ENCODE measurements at places on chromosomes 2 and 18.

DNA sequence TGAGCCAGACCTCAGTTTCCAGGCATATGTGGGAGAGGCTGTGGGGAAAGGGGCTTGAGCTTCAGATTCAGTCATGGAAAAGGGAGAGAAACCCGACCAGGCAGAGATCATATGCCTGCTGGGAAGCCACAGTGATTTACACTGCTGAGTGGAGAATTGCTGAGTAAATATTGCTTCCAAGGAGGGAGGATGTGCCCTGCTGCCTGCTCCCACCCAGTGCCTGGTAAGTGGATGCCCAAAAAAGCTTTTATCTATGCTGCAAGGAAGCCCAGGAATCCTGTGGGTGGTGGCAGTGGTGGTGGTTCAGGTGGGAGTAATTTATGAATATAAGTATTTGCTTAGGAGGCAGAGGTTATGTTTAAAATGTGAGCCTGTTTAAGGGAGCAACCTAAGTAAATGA, 39.5 kb downstream of the INO80C start:
- DNase-seq: peak; percentile 98

- DNase-seq: peak; percentile 19
Measured at GRCh38 chr2:217468042-217468830, 534.6 kb downstream of the TNS1 start.

DNA sequence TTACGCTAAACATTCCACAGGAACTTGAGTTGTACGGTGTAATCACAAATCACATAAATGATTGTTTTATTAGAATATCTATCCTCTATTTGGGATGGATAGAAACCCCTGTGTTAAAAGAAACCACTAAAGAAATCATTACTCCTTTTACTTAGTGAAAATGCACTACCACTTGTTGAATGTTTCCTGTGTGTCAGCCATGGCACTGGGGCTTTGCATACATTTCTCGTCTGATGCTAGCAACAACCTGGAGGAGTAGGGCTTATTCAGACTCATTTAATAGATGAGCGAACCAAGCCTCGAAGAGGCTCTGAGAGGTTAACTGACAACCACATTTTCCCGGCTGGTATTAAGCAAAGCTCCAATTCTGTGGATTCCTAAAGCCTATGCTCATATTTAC, 60.5 kb upstream of the PELI1 start:
- DNase-seq: no peak

- DNase-seq: peak; percentile 91
Measured at GRCh38 chr2:190791347-190791975, 89.2 kb upstream of the GLS start.

DNA sequence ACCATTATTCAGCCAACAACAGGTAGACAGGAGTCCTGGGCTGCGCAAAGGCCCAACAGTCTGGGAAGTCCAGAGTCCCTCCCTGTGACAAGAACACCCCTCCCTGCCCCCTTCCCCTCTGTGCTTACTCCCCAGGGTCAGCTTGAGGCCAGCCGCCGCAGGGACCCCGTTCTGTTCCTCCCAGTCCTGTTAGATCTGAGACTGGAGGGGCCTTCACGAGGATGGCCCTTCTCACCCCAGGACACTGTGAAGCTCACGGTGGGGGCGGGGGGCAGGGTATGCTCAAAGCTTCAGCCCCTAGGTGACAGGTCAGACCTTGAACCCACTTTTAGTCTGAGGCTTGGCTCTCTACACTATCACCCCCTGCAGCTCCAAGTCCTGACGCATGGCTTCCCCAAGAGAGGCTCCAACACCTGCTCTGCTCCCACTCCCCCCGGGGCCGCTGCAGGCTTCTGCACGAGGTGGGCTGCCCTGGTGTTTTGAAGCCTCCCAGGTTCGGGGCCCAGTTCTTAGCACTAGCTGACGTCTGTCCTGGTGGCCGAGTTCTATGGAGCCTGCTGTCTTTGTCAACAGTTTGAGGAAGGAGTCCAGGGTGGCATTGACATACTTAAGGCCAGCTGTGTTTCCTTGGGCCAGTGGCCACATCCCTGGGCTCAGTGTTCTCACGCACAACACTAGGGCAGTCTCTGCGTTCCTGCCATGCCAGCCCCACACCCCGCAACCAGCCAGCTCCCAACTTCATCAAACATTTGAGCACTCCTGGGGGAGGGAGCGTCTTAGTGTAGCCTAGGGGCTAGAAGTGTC, 37.2 kb upstream of the HPCAL1 start:
- no peak for DNase-seq

GRCh38 chr2:27925766-27926472, 35.4 kb downstream of the BABAM2 start:
- no peak for DNase-seq

DNA sequence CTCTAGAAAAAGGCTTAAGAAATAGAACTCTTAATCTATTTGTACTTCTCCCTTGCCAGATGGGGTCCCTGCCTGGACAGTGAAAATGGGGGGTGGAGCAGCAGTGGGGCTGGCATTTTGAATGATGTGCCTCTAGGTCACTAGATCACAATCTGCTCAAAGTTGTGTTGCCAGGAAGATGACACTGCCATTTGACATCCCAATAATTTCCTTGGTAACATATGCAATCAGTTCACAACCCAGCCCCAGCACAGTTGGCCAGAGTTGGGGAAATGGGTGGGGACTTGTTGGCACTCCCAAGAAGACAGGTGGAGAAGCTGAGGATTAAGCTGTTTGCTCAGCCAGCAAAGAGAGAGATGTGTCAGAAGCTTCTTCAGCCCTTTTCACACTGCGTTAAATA, 558.3 kb upstream of the KLHL29 start:
- peak; percentile 27 for DNase-seq

DNA sequence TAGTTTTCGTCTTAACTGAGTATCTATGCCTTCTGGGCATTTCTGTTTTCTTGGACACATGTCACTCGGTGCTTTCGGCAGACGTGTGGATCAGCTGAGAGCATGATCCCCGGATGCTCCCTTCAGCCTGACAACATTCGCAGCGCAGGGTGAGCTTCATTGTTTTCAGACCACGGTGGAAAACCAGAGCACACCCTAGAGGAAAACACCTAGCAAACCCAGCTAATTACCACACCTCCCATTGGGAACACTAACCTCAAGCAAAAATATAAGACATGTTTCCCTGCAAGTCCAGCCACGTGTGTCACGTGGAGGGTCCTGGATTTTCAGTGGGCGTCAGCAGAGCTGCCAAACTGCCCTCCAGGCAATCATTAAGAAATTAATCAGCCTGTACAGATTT, 31.0 kb downstream of the ANKRD29 start:
- peak; percentile 95 for DNase-seq

GRCh38 chr18:62325806-62326645, 916 bp downstream of the TNFRSF11A start:
- peak; percentile 86 for DNase-seq

DNA sequence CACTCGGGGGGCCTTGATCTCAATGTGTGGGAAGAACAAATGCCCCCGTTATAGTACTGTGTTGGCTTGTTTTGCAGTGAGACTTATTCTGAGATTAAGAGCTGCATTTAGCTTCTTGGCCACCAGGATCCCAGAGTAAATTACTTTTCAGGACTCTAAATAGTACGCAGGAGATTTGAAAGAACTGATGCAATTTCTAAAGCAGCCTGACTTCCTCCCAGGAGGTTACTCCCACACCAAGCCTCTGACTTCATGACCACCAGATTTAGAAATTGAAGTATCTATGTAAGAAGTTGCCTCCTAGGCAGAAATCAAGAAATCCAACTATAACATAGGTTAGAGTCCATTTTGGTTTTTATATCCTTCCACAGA, 67.0 kb downstream of the FEZ2 start:
- DNase-seq: no peak

DNA sequence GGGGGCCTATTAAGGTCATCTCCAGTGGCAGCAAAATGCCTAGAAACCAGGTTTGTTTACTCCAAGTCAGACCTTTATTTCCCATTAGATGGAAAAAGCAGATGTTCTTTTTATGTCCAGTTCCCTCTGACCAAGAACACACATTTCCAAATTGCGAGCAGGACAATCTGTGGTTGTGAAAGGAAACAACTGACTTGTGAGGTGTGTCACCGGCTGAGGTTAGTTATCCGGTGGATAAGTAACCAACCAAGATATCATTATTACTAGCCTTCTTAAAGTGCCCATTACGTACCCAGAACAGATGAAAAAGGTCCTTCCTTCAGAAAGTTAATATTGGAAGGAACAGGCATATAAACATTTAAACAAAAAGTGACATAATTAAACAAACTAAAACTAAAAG, 112.9 kb downstream of the THADA start:
- DNase-seq: peak; percentile 12

DNA sequence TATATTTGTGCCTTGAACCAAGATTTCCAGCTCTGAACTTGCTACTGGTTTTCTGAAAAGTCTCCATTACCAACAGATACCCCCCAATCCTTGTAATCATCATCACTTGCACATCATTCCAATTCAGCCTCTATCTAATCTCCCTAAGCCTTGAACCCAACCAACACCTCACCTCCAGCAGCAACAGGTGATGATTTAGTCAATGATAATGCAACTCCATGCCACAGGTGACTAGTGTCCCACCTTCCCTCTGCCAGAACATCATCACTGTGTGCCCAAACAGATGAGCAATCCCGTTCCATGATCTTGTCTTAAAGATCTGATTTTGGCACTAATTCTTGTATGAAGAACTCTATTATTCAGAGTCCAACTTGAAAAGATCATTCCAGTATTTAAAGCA, 67.5 kb downstream of the TIMM21 start:
- DNase-seq: no peak

- DNase-seq: no peak
Measured at GRCh38 chr2:127066942-127067341, 40.0 kb downstream of the BIN1 start.

- no peak for DNase-seq
Measured at GRCh38 chr18:79497638-79498081, 101.9 kb downstream of the NFATC1 start.

DNA sequence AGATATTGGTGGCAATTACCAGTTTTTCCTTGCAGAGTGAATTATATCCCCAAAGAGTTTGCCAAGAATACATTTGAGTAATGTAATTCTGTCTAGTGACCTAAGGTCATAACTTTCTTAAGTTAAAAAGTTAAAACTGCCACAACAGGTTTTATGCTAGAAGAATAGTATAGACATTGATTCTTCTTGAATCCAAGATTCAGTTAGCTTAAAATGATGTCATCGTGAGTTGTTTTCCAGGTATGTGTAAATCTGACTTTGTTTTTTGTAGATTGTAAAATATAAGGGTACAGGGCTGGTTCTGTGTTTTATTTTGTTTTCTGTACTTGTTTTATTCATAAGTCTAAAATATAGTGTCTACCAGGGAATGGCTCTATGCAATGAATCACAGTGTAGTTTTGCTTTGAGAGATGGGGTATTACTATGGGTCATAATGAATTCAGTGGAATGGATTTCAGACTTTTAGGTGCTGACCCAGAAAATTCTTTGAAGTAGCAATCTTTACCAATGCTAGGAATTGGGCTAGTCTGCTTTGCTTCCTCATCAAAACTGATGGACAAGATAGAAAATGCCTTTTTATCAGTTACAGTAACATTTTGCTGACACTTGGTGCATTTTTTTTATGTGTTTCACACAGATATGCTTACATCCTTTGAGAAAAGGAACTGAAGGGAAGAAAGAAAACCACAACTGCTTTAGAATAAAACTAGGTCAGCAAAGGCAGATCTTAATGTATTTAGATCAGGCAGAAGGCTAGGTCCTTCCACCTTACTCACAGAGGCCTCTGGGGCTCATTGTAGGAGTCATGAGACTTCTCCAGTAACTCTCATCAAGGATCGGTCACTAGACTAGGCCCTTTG, 20.8 kb upstream of the MGAT5 start:
- DNase-seq: no peak

DNA sequence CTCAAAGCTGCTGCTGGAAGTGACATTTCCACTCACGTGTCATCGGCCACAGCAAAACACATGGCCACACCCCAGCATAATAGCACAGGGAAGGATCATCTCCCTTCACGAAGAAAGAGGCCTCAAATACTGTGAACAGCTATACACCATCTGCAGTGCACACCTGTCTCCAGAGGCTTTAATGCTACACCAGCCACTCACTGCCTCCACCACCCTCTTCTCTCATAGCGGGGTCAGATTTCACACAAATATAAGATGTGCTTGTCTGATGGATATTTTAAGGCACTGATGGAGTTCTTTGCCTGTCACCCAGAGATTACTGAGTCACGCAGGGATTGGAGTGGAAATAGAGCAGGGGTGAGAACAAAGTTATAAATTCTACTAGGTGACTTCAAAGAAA, 374.0 kb downstream of the ZNF516 start:
- no peak for DNase-seq

GRCh38 chr2:148619560-148620195, 24.9 kb upstream of the EPC2 start:
- no peak for DNase-seq

GRCh38 chr2:222774941-222775340, 85.9 kb upstream of the ACSL3 start:
- DNase-seq: peak; percentile 40

DNA sequence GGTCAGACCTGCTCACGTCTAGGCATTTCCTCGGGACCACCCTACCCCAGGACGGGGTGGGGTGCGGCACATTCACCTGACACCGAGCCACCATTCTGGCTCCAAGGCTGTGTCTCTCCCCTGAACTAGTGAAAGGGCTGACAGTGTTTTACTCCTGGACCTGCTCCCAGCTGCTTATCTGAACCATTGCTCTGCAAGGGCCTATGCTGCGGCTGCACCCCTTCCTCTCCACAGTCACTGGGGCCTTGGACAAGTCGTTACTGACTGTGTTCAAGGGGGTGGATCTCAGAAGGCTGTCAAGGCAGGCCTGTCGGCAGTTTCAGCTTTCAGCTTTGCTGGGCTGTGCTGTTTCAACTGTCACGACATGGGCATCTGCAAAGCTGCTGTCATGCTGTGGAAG, 11.7 kb downstream of the CREG2 start:
- DNase-seq: no peak

DNA sequence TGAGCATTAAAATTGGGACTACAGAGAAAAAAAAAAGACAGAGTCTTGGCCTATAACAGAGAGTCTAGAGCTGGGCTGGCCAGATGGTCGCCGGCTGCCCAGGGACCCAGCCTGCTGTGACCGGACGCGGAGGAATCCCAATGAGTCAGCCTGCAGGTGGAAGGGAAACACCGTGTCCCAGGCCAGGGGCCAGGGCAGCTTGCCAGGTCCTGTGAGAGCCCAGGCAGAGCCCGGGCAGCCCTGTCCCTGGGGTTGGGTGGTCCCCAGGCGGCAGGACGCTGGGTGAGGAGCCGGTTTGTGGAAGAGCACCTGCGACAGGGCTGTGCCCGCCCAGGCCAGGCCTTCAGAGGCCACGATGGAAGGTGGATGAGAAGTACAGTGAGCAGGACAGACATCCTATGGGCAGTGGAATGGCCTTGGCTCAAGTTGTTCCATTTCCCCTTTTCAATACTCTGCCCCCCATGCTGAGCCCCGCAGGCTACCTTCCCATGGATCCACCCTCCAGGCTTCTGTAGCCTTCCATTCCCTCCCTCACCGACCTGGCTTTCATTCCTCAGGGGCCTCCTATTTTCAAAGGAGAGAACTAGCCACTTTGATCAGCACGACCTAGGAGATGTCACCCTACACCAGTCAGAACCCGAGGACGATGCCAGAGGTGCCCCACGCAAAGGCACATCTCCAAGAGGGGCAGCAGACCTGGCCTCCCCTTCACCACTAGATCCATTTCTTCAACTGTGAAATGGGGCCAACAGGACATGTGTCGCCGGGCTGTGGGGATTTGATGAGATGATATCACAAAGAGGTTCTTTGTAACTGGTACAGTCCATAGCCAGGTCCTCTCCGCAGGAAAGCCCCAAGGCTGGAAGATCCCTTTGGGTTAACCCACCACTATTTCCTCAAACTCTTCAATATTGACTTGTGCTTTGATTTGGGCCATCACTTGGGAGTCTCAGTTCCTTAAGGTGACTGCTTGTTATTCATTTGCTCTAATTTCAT, 87.5 kb downstream of the POLR1A start:
- DNase-seq: no peak

GRCh38 chr2:235868224-235868623, 300.0 kb downstream of the GBX2 start:
- no peak for DNase-seq

All from NCI-H69 (cell line).